ENCODE measurements at places on chromosomes 5 and 9.
A peak's percentile ranks its signal among the peaks of the same experiment; 100 is the strongest.

DNA sequence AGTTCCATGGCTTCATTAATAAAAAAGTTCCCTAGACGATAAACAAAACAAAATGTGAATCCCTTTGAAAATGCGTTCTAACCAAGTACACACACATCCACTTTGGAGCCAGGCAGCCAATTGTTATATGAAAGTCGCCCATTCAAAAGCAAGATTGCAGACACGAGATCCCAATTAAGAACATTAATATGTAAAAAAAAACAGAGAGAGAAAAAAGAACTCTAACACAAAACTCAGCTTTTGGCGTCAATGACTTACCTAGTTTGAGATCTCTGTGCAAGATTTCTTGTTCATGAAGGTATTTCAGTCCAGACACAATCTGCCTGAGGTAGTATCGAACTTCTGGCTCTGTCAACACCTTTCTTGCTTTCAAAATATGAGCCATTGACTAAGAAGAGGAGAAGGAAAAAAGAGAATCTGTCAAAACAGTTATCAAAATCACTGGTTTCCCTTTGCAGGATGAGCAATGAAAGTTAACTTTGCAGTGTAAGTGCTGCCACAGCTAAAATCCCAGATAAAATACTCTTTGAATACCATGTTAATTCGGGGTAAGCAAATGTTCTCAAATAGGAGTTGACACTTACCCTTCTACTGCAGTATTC, 1.6 kb downstream of the PLK2 start:
- DNase-seq = no peak

DNA sequence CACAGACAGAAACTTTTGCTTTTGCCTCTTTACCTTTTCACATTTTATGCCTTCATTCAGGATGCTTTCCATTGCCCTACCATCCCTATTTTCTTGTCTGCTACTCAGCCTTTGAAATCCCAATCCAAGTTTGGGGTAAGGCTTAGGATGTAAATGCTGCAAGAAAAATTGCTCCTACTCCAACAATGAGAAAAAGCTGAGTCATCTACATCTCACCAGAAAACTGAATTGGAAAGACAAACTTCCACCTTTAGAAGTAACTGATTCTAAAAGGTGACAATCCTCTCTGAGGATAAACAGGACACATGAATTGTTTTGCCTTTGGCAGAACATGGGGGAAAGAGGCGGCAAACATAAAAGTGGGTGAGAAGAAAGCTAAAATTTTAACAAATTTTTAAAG, 295.6 kb downstream of the NR2F1-AS1 start:
- DNase-seq = no peak

- DNase-seq = no peak
Observed at GRCh38 chr5:123122273-123122672, 33.2 kb downstream of the PRDM6 start.

GRCh38 chr5:35856765-35857351, at the start of gene IL7R:
IL7R (plus strand) TSS chr5:35856891; CDS start chr5:35856978, 87 bp downstream.
- no peak for DNase-seq

DNA sequence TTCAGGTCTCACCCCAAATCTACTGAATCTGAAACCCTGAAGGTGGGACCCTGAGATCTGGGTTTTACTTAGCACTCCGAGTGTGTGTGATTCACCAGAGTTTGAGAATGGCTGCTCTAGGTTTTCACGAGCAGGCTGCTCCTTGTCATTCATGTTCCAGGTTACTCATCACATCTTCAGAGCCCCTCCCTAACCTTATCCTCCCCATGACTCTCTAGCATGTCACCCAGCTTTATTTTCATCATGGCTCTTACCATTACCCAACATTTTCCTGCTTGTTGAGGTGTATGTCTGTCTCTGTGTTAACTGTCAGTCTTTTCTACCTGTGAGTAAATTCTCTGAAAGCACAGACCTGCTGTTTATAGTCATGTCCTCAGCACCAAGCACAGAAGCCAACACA, 319.2 kb downstream of the NSG2 start:
- DNase-seq = no peak

DNA sequence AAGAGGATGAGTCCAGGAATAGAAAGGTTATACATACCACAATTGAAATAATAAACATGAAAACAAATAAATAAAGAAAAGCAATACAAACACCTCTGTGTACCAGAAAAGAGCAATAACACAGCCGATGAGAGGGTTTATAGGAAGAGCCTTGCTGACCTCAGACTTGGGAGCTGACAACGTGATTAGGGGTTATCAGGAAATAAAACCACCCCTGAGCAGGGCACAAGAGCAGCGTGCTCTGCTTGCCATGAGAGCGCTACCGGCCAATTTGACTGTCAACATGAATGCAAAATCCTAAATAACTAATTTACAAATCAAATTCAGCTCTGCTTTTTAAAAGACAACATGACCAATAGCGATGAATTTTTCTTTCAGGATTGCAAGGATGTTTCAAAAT, 2.6 kb upstream of the FREM1 start:
- DNase-seq = no peak

DNA sequence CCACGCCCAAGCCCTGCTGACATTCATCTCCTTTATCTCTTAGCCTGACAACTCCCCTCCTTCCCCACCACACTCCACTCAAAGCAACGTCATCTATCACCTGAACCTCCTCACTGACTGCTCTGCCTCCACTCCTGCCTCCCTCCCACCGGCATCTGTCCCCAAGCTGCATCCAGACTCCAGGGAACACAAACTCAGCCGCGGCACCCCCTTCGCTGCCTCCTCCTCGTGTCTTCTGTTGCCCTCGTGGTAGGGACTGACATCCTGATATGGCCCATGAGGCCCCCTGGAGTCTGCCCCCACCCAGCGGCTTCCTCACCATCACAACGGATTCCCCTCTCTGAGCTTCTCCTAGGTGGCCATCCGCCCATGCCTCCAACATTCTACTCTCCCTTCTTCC, 101.0 kb upstream of the TAS2R1 start:
- no peak for DNase-seq

GRCh38 chr9:110799396-110799795, 130.8 kb downstream of the MUSK start:
- no peak for DNase-seq

GRCh38 chr5:114319236-114319635, 42.6 kb upstream of the KCNN2 start:
- no peak for DNase-seq

GRCh38 chr5:75660678-75661465, 49.6 kb downstream of the ANKDD1B start:
- DNase-seq = no peak

GRCh38 chr9:79572608-79573411, 1.0 kb downstream of the TLE4 start:
- DNase-seq = peak; percentile 30

- no peak for DNase-seq
Observed at GRCh38 chr5:138128334-138128733, 10.9 kb downstream of the NME5 start.

- peak; percentile 9 for DNase-seq
Observed at GRCh38 chr9:15572200-15572770, 19.4 kb downstream of the CCDC171 start.

- peak; percentile 18 for DNase-seq
Observed at GRCh38 chr9:114454652-114455051, 50.6 kb downstream of the WHRN start.

- no peak for DNase-seq
Observed at GRCh38 chr9:106449336-106449927, 413.5 kb upstream of the ZNF462 start.

DNA sequence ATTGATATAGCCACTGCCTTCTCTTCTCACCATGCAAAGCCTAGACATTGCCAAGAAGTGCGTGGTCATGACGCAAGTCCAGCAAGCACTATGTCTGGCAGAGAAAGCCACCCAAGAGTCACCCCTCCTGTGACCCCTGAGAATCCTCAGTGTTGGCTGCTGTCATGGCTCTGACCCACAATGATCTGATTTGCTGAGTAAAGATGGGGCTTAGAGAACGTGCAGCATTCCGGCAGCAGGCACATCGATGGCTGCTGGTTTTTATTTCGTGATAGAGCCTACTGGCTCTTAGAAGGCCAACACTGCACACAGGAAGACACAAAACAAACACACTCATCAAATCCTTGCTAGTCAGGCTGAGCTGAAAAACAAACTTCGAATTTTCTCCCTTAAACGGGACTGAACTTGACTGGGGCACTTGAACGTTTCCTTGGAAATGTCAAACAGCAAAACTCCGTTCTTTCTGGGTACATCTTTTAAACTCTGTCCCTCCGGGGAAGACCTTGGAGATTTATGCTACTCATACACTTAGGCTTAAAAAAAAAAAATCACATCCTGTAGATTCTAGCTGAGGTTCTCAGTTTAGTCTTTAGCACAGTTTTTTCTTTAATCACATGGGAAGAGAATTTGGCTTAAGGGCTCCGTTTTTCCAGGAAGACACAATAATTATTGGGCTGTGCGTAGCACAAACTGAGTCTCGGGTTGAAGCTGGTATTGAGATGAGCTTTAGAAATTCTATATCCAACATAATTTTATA, 88.2 kb upstream of the BASP1 start:
- no peak for DNase-seq

GRCh38 chr9:69996967-69997366, 46.7 kb upstream of the MAMDC2 start:
- no peak for DNase-seq

GRCh38 chr9:22143799-22144625, 134.9 kb upstream of the CDKN2B start:
- no peak for DNase-seq

GRCh38 chr9:86909388-86909787, 37.9 kb downstream of the GAS1 start:
- DNase-seq = no peak

DNA sequence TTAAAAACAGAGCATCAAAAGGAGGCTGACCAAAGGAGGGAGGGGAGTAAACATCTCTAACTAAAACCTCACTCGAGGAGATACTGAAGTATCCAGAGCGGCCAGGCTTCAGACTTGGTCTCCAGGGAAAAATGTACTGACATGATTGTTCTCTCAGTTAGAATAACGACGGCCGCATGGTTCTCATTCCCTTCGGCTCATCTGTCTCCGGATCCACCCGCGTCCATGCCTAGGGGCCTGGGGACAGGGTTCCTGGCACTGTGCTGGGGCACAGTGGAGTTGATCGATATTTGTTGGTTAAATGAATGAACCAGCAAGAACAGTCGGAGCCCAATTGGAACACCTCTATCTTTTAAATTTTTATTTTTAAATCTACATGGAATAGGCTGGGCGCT, 167.1 kb upstream of the PHYKPL start:
- no peak for DNase-seq

GRCh38 chr5:126970517-126971017, 59.8 kb downstream of the MARCHF3 start:
- DNase-seq = no peak

GRCh38 chr5:179373101-179373934, 28.1 kb upstream of the ADAMTS2 start:
- no peak for DNase-seq

DNA sequence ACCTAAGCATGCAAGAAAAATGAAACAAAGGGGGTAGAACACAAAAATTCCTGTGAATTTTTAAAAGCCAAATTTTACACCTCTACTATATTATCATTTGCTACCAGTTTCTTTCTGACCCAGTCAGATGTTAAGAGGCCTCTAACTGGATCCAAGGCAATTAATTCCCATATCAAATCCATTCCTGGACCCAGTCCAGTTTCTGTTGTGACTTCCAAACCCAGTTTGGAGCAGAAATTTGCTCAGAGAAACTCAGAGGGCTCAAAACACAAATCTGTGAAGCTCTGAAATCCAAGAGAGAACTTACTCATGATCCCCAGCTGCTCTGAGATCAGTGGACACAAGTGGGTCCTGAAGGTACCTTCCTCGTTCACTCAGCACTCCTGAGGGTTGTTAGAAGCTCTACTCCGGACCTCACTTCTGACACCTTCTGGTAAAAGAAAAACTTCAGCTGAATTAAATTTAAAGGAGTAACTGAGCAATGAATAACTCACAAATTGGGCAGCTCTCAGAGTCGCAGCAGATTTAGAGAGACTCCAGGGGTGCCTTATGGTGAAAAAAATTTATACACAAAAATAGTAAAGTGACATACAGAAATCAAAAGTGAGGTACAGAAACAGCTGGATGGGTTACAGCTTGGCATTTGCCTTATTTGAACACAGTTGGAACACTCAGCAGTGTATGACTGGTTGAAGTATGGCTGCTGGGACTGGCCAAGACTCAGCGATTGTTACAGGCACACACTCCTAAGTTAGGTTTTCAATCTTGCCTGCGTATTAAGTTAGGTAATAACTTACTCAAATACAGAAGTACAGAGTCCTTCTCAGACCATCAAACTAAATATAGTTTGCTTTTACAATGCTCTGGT, 32.4 kb downstream of the INSL4 start:
- DNase-seq = peak; percentile 9

GRCh38 chr5:132086277-132086794, 12.7 kb downstream of the CSF2 start:
- no peak for DNase-seq

DNA sequence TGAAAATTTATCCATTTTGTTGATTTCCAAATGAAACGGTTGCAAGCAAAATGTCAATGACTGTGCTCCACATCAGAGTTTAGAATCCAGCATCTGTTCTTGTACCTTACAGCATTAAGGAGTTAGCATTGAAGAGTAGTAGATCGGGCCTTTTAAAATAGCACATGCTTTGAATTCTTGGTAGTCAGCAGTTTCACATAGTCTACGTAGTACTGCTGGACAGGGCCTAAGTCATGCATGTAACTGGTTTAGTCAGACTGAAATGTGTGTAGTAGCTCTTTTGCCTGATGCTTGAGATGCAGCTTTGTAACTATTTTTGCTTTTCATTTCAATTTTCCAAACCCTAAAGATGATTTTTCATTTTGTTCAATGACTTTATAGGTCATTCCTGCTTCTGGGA, 19.8 kb downstream of the LECT2 start:
- no peak for DNase-seq

- DNase-seq = no peak
Observed at GRCh38 chr5:77379558-77380061, 112.5 kb downstream of the WDR41 start.

DNA sequence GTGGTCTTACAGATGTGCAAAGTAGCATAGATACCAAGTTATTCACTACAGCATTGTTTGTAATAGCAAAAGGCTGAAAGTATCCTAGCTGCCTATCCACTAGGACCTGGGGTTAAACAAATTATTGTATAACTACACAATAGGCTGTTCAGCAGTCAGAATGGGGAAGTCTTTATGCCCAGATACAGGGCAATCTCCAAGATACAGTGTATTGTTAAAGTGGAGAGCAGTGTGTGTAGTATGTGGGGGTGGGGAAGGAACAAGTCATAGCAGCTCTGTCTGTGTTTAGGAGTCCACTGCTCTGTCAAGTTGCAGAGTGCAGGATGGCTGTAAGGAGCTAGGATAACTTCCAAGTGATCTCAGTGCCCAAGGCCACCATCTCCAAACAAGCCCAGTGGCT, 5.5 kb downstream of the PCYOX1L start:
- DNase-seq = no peak

- no peak for DNase-seq
Observed at GRCh38 chr9:134356496-134357470, 30.5 kb downstream of the RXRA start.

DNA sequence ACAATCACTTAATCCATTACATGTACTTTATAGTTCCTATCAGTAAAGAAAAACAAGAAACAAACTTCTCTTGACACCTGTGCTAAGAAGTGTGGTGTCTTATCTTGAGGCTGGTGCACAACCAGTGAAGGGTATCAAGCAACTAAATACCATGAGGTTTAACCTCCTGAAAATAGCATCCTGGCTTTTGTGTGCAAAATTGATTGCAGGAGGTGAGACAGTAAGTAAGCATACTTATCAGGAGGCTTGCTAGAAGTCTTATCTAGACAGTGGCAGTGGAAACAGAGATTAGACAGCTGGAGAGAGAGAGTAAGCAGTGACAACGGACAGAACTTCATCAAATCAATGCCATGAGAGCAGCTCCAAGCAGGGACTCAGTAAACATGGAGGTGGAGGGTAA, 730.3 kb downstream of the DNAH5 start:
- no peak for DNase-seq

GRCh38 chr9:91933556-91934352, 16.3 kb downstream of the ROR2 start:
- DNase-seq = no peak
